GM04503 (cell line): ENCODE measurements at places on chromosomes 7 and 10.

GRCh38 chr10:89793649-89794254 is 92.4 kb downstream of the KIF20B start:
- peak; percentile 15 for DNase-seq

- DNase-seq, result no peak
These were observed 601 bp downstream of the EPHB4 start for GRCh38 chr7:100826514-100827329.

DNA sequence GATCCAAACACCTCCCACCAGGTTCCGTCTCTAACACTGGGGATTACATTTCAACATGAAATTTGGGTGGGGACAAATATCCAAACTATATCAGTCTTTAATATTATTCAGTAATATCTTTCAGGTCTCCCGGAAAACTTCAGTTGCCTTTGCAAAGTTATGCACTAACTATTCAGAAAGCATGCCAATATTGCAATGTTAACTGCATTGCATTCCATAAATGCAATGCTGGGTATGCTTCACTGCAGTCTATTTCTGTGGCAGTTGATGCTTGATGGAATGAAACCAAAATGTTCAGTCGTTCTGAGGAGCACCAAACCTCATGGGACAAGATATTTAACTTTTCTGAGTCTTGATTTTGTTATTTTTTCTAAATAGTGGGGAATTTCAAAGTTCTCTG is 147.5 kb downstream of the SLC16A9 start:
- no peak for DNase-seq

- DNase-seq, result no peak
These were observed 60.8 kb downstream of the RHOBTB1 start for GRCh38 chr10:60883187-60883586.

DNA sequence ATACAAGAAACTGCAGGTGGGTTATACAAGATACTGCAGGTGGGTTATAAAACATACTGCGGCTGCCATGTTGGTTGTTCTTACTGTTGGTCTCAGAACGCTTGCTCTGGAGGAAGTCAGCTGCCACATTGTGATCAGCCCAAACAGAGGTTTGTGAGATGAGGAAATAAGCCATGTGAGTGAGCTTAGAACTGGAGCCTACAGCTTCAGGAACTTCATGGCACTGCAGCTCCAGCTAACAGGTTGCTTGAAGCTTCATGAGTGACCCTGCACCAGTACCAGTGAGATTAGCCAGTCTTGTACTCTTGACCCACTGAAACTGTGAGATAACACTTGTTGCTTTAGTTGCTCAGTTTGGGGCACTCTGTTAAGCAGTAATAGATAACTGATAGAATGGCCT is 74.5 kb upstream of the PRKCQ start:
- DNase-seq, result no peak
